Calu3 (cell line): ENCODE measurements at places on chromosomes 1 and 21. TPM values are rescaled to one million over a fixed set of nuclear protein-coding genes. Genes with fewer than 3 reads are reported as not detected.

The PTGFR gene
- 0.35 and 0.37 TPM in 2 replicates for total RNA-seq

GRCh38 chr1:30041741-30042437, 681.5 kb downstream of the MATN1 start:
- no peak overlapping the region for H3K27ac ChIP-seq
- H3K27me3 ChIP-seq, result no peaks in the 10 kb centered on the region
- peaks cover 8% of the 10 kb centered on the region for H3K4me1 ChIP-seq
- no peaks in the 10 kb centered on the region for H3K36me3 ChIP-seq

DNA sequence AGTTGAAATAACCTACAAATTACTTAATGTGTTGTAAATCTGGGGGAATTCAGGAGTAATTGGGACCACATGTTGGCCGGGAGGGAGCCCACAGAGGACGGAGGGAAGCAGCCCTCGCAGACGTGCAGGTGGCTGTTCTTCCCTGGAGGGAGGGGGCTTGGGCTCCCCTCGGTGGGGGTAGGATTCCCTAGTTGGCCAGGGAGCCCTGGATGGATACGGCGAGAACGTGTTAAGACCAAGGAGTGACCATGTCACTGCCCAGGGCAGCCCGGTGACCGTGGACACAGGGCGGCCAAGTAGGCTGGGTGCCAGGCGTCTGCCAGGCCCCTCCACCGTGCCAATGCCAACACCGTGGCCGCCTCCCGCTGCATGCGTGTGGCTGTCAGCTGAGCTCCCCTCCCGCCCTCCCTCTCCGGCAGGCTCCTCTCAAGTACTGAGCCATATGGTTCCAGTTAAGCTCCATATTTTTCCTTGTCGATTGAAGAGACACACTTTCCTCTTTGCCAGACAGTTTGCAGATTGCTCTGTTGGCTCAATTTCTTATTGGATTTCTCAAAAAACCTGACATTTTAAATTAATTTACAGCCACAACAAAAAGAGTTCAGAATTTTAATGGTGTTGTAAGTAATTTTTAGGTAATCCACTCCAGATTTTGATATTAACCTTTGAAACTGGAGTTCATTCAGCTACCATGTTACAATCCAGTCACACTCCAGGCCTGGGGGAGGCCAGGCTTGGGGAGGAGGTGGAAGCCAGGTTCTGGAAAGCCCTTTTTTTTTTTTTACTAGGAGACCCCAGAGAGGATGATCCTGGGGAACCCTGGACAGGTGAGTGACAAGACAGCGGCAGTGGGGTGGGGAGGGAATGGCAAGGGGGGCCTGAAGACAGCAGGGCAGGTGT, 71.2 kb downstream of the CASZ1 start:
- H3K4me1 ChIP-seq, result peaks cover 21% of the 10 kb centered on the region
- no peak for DNase-seq
- no peaks in the 10 kb centered on the region for H3K27me3 ChIP-seq

- no peak overlapping the region for H3K27ac ChIP-seq
- H3K4me1 ChIP-seq, result peaks cover 38% of the 10 kb centered on the region
- DNase-seq, result no peak
- H3K36me3 ChIP-seq, result peaks cover 22% of the 10 kb centered on the region
- no peaks in the 10 kb centered on the region for H3K27me3 ChIP-seq
Observed at GRCh38 chr1:156490401-156491032, 10.1 kb downstream of the MEF2D start.

- H3K36me3 ChIP-seq, result no peaks in the 10 kb centered on the region
- H3K4me3 ChIP-seq, result no peak overlapping the region
- peak overlapping the region; percentile 6 for H3K27ac ChIP-seq
- DNase-seq, result no peak
- H3K4me1 ChIP-seq, result peaks cover 18% of the 10 kb centered on the region
- no peaks in the 10 kb centered on the region for H3K27me3 ChIP-seq
Observed at GRCh38 chr1:69777971-69778370, 210.2 kb downstream of the LRRC7 start.

GRCh38 chr1:15948595-15949452, 27.1 kb downstream of the ZBTB17 start:
- H3K27me3 ChIP-seq, result no peaks in the 10 kb centered on the region
- peaks cover 8% of the 10 kb centered on the region for H3K4me1 ChIP-seq
- no peak overlapping the region for H3K4me3 ChIP-seq
- H3K36me3 ChIP-seq, result peaks cover 30% of the 10 kb centered on the region
- H3K27ac ChIP-seq, result no peak overlapping the region

DNA sequence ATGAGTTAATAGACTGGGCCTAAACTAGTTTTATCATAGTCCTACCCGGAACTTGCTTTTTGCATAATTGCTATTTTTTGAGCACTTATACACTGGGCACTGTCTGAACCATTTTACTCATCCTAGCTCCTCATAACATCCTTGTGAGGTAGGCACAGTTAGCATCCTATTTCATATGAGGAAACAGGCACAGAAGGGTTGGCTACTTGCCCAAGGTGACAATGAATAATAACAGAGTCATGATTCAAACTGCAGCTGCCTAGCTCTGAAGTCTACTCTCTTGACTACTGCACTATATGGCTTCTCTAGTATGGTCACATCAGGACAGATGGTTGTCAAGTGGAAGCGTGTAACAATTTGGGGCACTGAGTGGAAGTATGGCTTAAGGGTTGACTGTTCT, 18.2 kb upstream of the RC3H1 start:
- H3K27ac ChIP-seq, result no peak overlapping the region
- no peaks in the 10 kb centered on the region for H3K27me3 ChIP-seq
- H3K4me1 ChIP-seq, result peaks cover 10% of the 10 kb centered on the region
- DNase-seq, result peak; percentile 69

The GNAT2 gene
- total RNA-seq, result not detected in 2 replicates

GRCh38 chr1:58933599-58933926, 149.7 kb upstream of the JUN start:
- no peak overlapping the region for H3K4me3 ChIP-seq
- DNase-seq, result no peak
- peak overlapping the region; percentile 83 for H3K27ac ChIP-seq
- peaks cover 12% of the 10 kb centered on the region for H3K36me3 ChIP-seq
- no peaks in the 10 kb centered on the region for H3K27me3 ChIP-seq
- peaks cover 67% of the 10 kb centered on the region for H3K4me1 ChIP-seq

DNA sequence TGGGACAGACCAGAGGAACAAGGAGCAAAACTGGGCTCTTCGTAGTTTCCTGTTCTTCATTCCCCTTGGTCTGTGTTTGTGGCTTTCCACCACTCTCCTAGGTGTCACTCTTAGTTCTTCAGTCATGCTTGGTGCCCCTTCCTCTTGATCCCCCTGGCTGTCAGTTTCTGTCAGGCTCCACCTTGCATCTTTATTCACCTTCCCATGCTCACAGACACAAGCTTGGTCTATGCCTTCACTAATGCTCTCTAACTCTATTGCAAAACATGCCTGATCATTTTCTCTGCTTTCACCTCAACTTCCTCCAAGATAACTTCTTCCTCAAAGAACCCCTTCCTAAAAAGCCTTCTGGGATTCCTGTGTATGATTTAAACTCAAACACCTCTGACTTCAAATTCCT, 122.9 kb downstream of the GLUL start:
- H3K36me3 ChIP-seq, result no peaks in the 10 kb centered on the region
- H3K27me3 ChIP-seq, result peaks cover 27% of the 10 kb centered on the region
- H3K4me1 ChIP-seq, result no peaks in the 10 kb centered on the region
- H3K4me3 ChIP-seq, result no peak overlapping the region
- DNase-seq, result no peak

The TMEM54 gene
- 95.9 and 117 TPM in 2 replicates for total RNA-seq

The CBS gene
- 109 and 124 TPM in 2 replicates for total RNA-seq

DNA sequence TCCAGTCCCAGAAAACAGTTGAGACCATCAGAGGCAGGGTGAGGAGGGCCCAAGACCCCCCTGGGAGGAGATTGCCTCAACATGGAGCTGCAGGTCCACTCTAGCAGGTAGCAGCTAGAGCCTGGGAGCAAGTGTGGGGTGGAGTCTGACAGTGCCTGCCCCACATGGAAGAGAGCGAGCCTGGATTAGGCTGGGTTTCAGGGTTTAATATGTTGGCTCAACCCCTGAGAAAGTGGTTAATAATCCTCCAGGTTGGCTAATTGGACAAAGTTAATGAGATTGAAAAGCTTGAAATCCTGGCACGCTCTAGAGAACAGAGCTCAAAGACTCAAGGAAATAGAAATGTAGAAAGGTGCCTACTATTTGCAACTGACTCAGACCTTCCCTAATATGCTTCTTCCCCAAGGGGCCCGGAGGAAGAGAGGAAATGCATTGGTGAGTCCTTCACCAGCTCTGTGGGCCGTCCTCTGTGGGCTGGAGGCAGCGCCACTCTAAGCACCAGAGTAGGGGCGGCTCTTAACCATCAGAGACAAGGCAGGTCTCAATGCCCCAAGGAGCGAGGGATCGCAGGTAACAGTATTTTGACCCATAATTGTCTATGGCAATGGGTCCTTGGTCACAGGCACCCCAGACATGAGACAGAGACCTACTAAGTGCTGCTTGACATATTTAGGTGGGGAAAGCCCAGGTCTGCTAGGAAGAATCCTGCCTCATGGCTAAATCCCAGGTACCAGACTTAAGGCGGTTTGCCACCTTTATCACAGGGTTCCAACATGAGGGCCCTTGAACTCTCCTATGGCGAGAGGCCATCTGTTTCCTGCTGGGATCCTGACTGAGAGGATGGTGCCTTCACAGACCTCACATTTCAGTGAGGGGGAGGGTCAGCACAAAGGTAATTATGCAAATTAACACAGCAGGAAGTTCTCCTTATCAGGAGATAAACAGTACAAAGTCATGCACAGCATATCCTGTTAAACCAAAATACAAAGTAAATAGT, 33.8 kb downstream of the RSPH1 start:
- peaks cover 22% of the 10 kb centered on the region for H3K36me3 ChIP-seq
- H3K4me1 ChIP-seq, result peaks cover 53% of the 10 kb centered on the region
- H3K4me3 ChIP-seq, result no peak overlapping the region
- H3K27ac ChIP-seq, result peak overlapping the region; percentile 95

The DIO1 gene
- total RNA-seq, result not detected in 2 replicates

DNA sequence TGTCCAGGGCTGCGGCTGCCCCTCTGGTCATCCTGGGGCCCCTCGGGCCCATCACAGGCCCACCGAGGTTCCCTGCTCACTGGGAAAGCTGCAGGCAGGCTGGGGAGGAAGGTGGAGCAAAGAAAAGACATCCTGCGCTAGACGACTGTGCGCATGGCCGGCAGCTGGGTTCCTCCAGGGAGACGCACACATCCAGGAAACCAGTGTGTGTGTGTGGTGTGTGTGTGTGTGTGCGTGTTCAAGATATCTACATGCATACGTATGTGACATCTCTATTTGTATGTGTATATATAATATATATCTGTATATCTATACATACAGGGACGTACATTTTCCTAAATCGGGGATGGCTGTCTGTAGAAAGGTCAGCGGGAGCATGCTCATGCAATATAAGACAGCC, 63.7 kb downstream of the ACOT7 start:
- no peak overlapping the region for H3K27ac ChIP-seq
- H3K4me3 ChIP-seq, result no peak overlapping the region
- no peaks in the 10 kb centered on the region for H3K4me1 ChIP-seq

DNA sequence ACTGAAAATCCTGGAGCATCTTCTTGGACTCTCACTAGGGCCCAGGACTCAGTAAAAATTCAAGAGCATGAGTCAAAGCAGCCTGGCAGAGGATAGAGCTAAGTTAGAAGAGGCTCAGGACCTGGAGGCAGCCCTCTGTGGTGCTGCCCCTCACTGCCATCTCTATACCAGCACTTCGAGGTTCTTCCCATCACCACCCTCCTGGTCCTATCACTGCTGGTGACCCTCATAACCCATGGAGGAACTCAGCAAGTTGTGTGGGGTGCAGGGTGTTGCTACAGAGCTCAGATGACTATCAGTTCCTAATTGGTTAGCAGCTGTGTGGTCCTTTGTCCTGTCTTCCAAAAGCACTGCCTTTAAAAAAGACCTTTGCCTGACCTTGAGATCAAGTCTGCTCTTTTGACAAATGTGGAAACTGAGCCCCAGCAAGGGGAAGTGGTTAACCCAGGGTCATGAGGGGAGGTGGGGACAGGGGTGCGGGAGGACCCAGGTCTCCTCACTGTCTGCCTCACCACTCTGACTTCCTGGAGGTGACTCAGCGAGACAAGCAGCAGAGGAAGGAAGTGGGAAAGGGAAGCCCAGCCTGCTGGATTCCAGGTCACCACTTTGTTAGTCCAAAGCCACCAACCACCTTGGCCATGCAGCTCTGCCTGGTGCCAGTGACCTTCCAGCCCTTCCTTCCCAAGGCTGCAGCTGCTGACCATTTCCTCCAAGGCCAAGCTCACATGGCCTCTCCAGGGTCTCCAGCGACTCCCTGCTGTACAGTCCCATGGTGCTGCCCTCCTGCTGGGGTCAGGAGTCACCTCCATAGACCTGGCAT, 199.4 kb upstream of the EDN2 start:
- no peak overlapping the region for H3K27ac ChIP-seq
- no peaks in the 10 kb centered on the region for H3K27me3 ChIP-seq
- no peak for DNase-seq

The PPM1J gene
- total RNA-seq, result 1.3 and 2.2 TPM in 2 replicates

GRCh38 chr1:73104749-73105148, 822.4 kb upstream of the NEGR1 start:
- H3K4me3 ChIP-seq, result no peak overlapping the region
- H3K36me3 ChIP-seq, result no peaks in the 10 kb centered on the region
- no peak overlapping the region for H3K27ac ChIP-seq
- no peaks in the 10 kb centered on the region for H3K27me3 ChIP-seq
- no peak for DNase-seq

- H3K27me3 ChIP-seq, result peaks cover 72% of the 10 kb centered on the region
- no peak overlapping the region for H3K27ac ChIP-seq
- H3K4me3 ChIP-seq, result no peak overlapping the region
- no peak for DNase-seq
- H3K36me3 ChIP-seq, result no peaks in the 10 kb centered on the region
- no peaks in the 10 kb centered on the region for H3K4me1 ChIP-seq
Observed at GRCh38 chr21:44352253-44352860, 1.1 kb upstream of the TRPM2 start.

GRCh38 chr1:37741662-37742061, 23.3 kb downstream of the EPHA10 start:
- no peak overlapping the region for H3K4me3 ChIP-seq
- H3K36me3 ChIP-seq, result no peaks in the 10 kb centered on the region
- DNase-seq, result no peak
- no peak overlapping the region for H3K27ac ChIP-seq
- no peaks in the 10 kb centered on the region for H3K4me1 ChIP-seq

GRCh38 chr1:203033917-203034316, 7.6 kb downstream of the PPFIA4 start:
- H3K27ac ChIP-seq, result no peak overlapping the region
- H3K4me1 ChIP-seq, result no peaks in the 10 kb centered on the region
- no peak overlapping the region for H3K4me3 ChIP-seq
- DNase-seq, result no peak
- H3K36me3 ChIP-seq, result peaks cover 5% of the 10 kb centered on the region

- H3K4me1 ChIP-seq, result peaks cover 10% of the 10 kb centered on the region
- peaks cover 5% of the 10 kb centered on the region for H3K36me3 ChIP-seq
- DNase-seq, result peak; percentile 32
- peak overlapping the region; percentile 60 for H3K27ac ChIP-seq
Observed at GRCh38 chr21:45551316-45551715, 9.1 kb upstream of the SLC19A1 start.

- no peak overlapping the region for H3K27ac ChIP-seq
- no peaks in the 10 kb centered on the region for H3K27me3 ChIP-seq
- DNase-seq, result no peak
- H3K4me1 ChIP-seq, result no peaks in the 10 kb centered on the region
- no peak overlapping the region for H3K4me3 ChIP-seq
- H3K36me3 ChIP-seq, result peaks cover 7% of the 10 kb centered on the region
Observed at GRCh38 chr1:2085080-2085479, 34.9 kb downstream of the PRKCZ start.
